WTC11 (cell line): ENCODE measurements at places on chromosomes 16 and 17. TPM values are rescaled to one million over a fixed set of nuclear protein-coding genes. Genes with fewer than 3 reads are reported as not detected.
A peak's percentile ranks its signal among the peaks of the same experiment; 100 is the strongest.

The GNG13 gene
- 0.34 TPM in 1 of 3 replicates, not detected in the others for total RNA-seq

The NSMCE1 gene
- total RNA-seq: 29.4 to 44.8 TPM (median 43.8 TPM) in 3 replicates

- peak; percentile 34 for DNase-seq
These were observed 15.5 kb upstream of the NAGLU start for GRCh38 chr17:42520540-42520951.

GRCh38 chr17:57945996-57946797, 9.0 kb downstream of the CUEDC1 start:
- no peak for DNase-seq

The FGF11 gene
- 19.8 to 29.1 TPM (median 28.0 TPM) in 3 replicates for total RNA-seq

The DNAH9 gene
- 0.14 to 0.50 TPM (median 0.31 TPM) in 3 replicates for total RNA-seq

DNA sequence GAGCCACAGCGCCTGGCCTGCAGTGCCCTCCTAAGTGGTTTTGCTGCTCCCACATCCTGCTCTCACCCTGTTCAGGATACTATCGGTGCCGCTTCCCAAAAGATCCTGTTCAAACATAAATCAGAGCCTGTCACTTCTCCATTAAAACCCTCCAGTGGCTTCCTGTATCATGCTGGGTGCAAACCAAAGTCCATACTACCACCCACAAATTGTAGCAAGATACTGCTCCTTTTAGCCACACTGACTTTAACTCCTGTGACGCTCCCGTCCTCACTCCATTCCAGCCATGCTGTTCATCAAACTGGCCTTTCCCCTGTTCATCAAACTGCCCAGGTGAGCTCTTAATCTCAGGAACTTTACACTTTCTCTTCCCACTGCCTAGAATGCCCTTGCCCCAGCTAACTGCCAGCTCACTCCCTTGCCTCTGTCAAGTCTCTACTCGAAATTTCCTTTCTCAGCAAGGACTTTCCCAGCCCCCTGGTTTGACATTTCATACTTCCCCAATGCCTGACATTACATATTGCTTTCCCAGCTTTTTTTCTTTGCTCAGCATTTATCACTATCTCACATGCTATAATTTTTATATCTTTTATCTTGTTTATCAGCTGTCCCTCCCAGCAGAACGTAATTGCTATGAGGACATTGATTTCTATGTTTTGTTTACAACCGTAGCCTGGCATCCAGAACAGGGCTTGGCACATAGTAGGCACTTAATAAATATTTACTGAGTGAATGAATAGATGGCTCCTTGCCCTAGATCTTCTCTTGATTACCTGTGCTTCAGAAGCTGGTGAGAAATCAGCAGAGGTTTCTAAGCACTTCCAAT, 44.3 kb upstream of the SMURF2 start:
- DNase-seq: no peak

GRCh38 chr16:4681471-4682083, 11.8 kb upstream of the NUDT16L1 start:
- DNase-seq: no peak
